ENCODE measurements at places on chromosomes 11 and 22.

GRCh38 chr22:21714059-21714770 is 21.4 kb downstream of the YPEL1 start:
- no peak for DNase-seq

GRCh38 chr11:36693139-36693843 is 95.3 kb upstream of the RAG2 start:
- no peak for DNase-seq

DNA sequence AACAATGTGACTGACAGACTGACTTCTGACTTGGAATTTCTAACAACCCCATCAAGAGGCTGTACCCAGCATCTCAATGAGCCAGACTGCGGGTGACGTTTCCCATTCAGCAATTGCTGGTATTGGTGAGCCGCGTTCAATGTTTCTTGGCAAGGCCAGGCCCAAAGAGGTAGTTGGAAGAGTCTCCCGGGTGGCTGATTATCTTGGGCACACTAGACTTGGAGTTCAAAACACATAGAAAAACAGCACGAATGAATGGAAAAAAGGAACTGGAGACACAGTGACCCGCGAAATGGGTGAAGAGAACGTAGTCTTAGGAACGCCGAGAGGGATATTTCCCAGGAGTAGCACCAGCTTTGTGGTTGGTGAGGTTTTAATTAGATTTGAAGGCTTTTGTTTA is 115.7 kb downstream of the RPS6KA4 start:
- no peak for DNase-seq

GRCh38 chr11:47376107-47376524 is 2.2 kb downstream of the SPI1 start:
- no peak for DNase-seq

- DNase-seq, result no peak
Measured at GRCh38 chr11:15342163-15342562, 227.4 kb downstream of the INSC start.

- DNase-seq, result no peak
Measured at GRCh38 chr11:82559609-82560008, 174.1 kb downstream of the FAM181B start.

GRCh38 chr22:33073989-33074418 is 15.8 kb upstream of the SYN3 start:
- no peak for DNase-seq

GRCh38 chr11:99406345-99406744 is 385.6 kb downstream of the CNTN5 start:
- no peak for DNase-seq

GRCh38 chr11:126464796-126465195 is 109.3 kb downstream of the ST3GAL4 start:
- no peak for DNase-seq

DNA sequence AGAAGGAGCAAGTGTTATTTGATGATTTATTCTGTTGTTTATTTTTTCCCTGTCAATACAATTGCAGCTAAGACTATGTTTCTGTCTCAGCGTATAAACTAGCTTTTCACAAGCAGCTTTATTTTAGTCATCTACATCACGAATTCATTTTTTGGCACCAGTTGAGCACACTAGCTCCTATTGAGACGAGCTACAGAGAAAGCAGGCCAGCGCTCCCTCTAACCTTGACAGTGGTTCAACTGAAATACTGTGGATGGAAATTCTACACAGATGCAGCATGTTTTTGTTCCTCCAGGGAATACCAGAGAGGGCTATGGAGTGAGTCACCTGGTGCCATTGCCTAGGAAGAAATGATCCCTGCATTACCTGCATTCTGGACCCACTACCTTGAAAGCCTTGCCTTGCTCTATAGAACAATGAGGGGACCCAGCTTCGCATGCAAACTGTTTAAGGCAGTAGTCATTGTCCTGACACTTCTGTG is 108.2 kb upstream of the ARHGAP42 start:
- DNase-seq, result no peak

GRCh38 chr11:116202922-116203321 is 569.9 kb downstream of the BUD13 start:
- DNase-seq, result no peak

GRCh38 chr22:45019861-45020655 is 10.3 kb upstream of the PHF21B start:
- no peak for DNase-seq

- DNase-seq, result no peak
Measured at GRCh38 chr11:33701302-33702230, 940 bp upstream of the C11orf91 start.

- DNase-seq, result no peak
Measured at GRCh38 chr11:113724778-113725177, 18.7 kb upstream of the TMPRSS5 start.

GRCh38 chr22:48594757-48595510 is 1232.7 kb downstream of the BRD1 start:
- DNase-seq, result no peak

- DNase-seq, result no peak
Measured at GRCh38 chr11:12069066-12069676, 41.2 kb upstream of the MICAL2 start.

DNA sequence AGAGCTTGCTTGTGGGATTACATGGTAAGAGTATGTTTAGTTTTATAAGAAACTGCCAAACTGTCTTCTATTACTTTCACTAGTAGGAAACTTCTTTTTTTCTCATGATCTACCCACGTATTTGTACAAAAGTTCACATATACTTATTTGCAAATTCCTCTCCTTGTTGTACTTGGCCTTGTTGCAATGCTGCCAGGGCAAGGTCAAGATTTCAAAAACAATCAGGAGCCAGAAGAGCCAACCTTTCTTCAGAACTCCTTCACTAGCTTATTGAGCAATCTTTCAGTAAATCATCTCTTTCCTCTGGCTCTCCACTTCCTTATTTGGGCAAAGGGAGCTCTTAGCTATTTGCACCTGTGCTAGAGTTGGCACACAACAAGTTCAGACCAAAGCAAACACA is 9.7 kb downstream of the SRSF8 start:
- DNase-seq, result peak; percentile 61

GRCh38 chr22:43293259-43293654 is 49.9 kb downstream of the SCUBE1 start:
- DNase-seq, result peak; percentile 41

DNA sequence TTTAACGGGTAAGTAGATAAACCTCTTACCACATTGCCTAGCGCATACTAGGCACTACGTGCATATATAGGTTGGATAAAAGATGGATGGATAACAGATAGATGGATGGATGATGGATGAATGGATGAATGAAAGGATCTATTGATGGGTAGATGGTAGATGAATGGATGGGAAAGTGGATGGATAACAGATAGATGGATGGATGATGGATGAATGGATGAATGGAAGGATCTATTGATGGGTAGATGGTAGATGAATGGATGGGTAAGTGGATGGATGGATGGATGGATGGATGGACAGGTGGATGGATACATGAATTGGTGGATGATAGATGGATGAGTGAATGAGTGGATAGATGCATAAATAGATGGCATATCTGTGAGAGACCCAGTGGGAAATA is 555.0 kb downstream of the MN1 start:
- no peak for DNase-seq

DNA sequence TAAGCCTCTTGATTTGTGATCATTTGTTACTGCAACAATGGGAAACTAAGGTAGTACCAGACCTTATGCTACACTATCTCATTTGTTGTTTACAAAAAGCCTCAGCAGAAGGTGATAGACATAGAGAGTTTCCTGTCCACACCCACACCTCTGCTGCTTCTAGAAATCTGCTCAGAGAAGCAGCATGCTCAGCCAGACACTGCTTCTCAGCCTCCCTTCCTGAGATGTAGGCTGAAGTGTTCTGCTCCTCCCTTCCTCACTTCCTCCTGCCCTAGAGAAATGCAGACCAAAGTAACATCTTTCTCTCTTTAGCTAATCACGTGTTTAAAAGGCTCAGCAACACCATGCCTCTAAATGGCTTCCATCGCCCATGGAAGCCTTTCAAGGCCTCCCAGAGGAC is 88.4 kb downstream of the SLC1A2 start:
- DNase-seq, result no peak

DNA sequence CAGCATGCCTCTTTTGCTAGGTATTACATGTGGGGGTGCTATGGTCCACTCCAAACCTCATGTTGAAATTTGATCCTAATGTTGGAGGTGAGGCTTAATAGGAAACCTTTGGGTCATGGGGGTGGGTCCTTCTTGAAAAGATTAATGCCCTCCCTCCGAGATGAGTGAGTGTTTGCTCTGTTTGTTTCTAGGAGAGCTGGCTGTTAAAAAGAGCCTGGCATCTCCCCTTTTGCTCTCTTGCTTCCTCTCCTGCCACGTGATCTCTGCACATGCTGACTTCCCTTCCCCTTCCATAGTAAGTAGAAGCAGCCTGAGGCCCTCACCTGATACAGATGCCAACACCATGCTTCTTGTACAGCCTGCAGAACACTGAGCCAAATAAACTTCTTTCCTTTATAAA is 104.5 kb downstream of the FAT3 start:
- no peak for DNase-seq

DNA sequence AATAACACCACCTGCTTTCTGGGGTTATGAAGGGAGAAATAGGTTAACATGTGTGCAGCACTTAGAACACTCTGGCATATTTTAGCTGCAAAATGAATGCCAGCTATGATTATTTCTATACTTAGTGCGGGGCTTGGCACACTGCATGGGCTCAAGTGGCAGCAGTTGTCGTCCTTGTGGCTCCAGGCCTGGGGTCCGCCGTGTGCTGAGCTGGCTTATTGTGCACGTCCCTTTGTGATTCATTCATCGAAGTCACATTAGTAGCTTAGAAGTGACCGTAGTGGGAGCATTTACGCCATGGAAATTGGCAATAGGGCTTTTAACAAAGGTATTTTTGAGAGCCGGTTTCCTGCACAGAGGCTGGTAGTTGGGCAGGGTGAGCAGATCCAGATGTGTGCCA is 4.2 kb downstream of the RASD2 start:
- no peak for DNase-seq

DNA sequence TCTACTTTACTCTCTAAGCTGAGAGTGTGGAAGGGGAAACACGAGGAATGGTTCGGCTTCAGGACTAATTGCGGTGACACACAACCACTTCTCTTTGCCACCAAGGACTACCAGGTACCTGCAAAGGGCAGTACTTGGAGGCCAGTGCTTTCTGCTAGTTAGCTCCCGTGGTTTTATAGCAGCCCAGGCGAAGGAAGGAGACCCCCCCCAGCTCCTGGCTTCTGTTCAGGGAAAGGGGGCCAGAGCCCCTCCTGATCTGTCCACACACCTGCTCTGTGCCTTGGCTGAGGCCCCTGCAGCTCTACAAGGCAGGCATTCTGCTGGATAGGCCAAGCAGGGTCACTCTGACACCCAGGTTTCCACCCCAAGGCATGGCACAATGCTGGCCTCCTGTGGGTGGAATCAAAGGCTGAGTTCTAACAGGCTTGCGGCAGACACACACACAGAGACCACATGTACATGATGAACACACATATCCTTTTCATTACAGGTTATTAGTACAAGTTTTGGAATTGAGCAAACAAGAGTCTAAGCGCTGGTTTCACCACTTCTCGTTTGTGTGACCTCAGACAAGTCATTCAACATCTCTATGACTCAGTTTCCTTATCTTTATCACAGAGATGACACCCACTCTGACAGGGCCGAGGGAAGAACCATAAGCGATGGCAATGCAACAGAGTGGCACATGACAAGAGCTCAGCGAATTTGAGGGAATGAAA is 7.5 kb downstream of the SERPIND1 start:
- no peak for DNase-seq

DNA sequence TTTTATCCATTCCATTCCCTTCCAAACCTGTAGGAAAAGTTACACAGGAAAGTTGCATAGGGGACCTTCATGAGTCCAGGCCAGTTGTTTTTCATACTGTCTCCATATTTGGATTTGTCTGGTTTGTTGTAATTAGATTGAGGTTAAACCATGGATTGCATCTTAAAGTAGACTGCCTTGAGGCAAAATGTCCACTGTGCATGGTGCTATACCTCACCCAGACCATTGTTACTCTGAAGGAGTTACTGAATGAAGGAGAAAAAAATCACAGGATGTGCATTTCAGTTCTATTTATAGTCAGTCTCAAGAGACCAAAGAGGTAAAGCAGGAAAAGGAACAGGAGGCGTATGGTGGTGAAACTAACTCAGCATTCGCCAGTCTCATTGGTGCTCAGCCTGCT is 29.6 kb upstream of the L3MBTL2 start:
- DNase-seq, result no peak

DNA sequence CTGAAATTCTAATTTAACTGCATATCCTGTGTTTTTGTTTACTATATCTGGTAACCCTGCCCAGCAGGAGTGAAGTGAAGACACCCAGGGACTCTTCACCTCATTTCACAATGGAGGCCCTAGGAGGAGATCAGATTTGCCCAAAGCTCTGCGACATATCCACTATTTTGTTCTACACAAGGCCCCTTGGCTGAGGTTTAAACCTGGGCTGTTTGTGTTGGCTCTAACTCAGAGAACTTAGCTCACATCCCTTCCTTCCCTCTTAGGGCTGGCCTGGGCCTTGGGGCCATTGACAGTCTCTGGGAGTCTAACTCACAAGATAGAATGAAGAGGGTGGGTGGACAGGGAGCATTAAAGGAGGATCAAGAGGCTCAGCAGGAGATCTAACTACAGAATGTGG is 8.2 kb upstream of the PLA2G3 start:
- no peak for DNase-seq

DNA sequence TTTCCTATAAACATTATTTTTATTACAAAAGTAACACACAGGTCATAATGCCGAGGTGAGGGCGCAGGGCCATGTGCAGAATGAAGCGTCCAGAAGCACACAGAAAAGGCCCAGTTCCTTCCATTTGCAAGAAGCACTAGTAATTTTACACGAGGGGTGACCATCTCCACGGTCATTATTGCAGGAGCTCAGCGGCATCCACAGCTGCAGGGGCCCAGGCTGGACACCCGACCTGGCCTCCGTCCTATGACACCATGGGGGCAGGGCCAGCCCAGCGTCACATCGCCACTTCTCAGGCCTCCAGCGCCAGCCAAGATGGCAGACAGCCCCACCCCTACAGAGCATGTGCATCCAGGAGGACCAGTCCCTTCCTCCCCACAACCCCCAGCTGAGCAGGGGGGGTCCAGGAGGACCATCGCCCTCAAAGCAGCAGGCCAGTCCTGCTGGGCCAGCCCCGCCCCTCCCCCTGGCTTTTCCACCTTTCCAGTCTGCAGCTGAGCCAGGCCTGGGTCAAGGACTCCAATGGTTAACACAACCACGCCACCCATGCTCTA is 3.5 kb downstream of the IGF2 start:
- no peak for DNase-seq

DNA sequence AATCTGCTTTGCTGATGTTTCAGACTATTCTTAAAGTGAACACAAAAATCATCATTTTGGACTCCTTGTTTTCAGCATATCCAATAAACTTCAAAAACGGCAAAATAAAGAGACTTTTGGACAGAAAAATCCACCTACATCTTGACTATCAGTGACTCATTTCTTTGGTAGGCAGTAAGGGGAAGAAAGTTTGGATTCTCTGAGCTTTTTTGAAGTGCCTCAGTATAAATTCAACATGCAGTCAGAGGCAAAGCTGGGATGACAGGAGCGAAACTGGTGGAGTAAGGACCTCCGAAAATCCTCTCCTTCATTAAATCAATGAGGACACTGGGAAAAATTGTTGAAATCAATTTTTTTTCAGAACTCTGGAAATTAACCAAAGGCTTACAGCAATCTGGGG is 29.7 kb downstream of the EFCAB6 start:
- no peak for DNase-seq

GRCh38 chr11:125163431-125164063 is 1.0 kb upstream of the PKNOX2 start:
- DNase-seq, result no peak

GRCh38 chr22:26234296-26234695 is 65.0 kb downstream of the SEZ6L start:
- no peak for DNase-seq

GRCh38 chr11:76543006-76543703 is 98.3 kb downstream of the EMSY start:
- DNase-seq, result no peak

- DNase-seq, result no peak
Measured at GRCh38 chr11:76723142-76723541, 52.6 kb upstream of the LRRC32 start.
